ENCODE measurements at places on chromosomes 7 and 10.

- DNase-seq: no peak
Measured at GRCh38 chr7:149284343-149284742, 22.3 kb downstream of the ZNF783 start.

- peak; percentile 24 for DNase-seq
Measured at GRCh38 chr7:118708741-118709140, 484.2 kb downstream of the ANKRD7 start.

- no peak for DNase-seq
Measured at GRCh38 chr10:52466464-52466863, 152.4 kb downstream of the DKK1 start.

DNA sequence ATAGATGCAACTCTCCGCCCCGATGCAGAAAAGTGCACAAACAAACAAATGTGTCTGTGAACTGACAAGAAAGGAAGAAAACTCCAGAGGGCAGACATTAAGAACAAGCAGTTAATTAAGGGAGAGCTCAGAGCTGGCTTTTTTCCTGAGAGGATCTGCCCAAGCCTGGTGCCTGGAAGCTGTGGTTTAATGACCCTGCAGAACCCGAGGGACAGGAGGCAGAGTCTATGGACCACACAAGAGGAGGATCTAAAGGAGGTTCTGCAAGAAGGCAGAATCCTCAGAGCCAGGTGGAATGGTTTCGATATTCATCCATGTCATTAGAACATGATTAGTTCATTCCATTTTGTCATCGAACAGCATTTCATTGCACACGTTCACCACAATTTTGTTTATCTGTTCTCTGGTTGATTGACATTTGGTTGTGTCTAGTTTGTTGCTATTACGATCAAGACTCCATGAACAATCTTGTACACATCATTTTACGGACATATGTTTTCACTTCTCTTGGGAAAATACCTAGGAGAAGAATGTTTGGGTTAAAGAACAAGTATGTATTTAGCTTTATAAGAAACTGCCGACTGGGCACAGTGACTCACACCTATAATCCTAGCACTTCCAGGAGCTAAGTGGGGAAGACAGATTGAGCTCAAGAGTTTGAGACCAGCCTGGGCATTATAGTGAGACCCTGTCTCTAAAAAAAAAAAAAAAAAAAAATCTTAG is 560.2 kb downstream of the CALN1 start:
- DNase-seq: no peak

- DNase-seq: no peak
Measured at GRCh38 chr7:139650429-139651100, 127.1 kb downstream of the CLEC2L start.

GRCh38 chr10:2985729-2986232 is 81.6 kb upstream of the PFKP start:
- DNase-seq: no peak

DNA sequence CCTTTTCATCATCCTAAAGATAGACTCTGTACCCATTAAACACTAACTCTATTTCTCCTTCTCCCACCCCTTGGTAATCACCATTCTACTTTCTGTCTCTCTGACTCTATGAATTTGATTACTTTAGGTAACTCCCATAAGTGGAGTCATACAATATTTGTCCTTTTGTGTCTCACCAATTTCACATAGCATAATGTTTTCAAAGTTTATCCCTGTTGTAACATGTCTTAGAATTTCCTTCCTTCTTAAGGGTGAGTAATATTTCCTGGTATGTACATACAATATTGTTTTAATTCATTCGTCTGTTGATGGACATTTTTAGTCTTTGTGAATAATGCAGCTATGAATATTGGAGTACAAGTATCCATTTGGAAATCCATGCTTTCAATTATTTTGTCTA is 50.9 kb upstream of the CDCA7L start:
- peak; percentile 6 for DNase-seq

- DNase-seq: no peak
Measured at GRCh38 chr10:131199646-131200045, 111.9 kb downstream of the TCERG1L start.

- DNase-seq: no peak
Measured at GRCh38 chr10:43134126-43134905, 3.9 kb upstream of the CSGALNACT2 start.

GRCh38 chr7:85612514-85612913 is 425.7 kb upstream of the SEMA3D start:
- no peak for DNase-seq

- peak; percentile 1 for DNase-seq
Measured at GRCh38 chr7:153858355-153858754, 193.8 kb upstream of the DPP6 start.

GRCh38 chr10:130339091-130339490 is 202.9 kb downstream of the GLRX3 start:
- no peak for DNase-seq

DNA sequence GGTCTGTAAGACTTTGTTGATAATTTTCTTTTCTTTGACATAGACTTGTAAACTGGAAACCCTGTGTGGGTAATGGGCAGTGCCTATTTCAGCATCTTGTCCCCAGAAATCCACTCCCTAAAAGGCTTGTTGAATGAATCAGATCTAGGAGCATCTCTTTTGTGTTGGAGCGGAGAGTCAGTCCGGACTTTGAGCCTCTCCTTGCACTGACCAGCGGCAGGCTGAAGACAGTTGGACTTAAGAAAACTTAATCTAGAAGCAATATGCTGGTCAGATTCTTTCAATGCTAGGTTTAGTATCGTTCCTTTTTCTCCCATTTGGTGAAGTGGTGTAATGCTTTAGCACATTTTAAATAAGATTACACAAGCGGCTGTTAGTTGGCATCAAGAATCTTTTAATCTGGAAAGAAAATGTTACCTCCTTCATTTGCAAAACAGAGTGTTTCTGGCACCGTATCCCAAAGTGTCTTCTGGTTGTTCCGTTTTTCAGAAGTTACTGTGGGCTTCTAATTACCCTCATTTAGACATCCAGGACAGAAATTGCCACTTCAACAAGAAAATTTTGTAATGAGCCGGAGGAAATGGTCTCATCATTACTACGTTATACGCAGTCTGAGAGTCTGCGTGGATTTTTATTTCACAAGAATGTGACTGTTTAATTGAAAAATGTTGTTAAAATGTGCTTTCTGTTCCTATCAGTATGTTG is 74.7 kb downstream of the CUX1 start:
- DNase-seq: no peak

DNA sequence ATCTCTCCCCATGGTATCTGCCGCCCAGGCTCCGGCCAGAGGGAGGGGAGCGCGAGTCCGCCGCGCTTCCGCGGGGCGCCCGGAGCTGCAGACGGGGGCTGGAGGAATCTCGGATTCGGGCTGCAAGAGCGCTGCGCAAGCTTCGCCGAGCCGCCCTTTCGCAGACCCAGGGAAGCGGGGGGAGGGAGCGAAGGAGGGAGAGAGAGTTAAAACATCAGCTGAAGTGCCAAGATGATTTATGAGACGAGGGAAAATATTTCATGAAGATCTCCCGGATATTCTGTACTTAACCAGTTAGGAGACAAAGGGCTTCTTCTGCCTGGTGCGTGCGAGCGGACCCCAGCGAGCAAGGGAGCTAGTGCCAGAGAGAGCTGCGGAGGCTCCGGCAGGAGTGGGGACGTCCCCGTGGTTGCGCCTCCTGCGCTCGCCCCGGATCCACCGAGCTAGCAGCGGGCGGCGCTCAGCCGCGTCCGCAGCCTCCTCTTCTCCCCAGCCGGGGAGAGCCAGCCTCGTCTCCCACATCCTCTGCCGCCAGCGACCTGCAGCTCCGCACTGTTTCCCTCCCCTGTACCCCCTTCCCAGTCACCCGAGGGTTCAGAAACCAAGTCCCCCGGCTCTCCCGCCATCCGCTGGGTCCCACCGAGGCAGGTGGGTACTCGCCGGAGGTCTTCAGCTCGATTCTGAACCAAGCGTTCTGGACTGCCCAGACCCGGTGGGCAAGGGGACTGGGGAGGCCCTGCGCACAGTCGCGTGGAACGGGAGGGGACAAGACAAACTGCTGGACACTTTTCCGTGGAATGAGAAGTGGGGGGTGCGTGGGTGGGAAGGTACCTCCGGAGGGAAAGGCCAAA is 1.0 kb upstream of the PAX2 start:
- DNase-seq: no peak

DNA sequence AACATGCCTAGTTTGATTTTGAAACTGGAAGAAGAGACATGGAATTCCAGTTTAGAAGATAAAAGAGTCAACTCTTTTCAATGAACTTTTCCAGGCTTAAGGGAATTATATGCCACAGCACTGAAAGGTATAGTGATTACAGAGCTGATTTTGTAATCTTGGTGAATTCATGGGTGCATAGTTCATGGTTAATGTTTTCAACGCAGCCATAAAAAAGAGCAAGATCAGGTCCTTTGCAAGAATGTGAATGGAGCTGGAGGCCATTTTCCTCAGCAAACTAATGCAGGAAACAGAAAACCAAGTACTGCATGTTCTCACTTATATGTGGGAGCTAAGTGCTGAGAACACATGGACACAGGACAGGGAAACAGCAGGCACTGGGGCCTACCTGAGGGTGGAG is 94.2 kb downstream of the CUBN start:
- no peak for DNase-seq

DNA sequence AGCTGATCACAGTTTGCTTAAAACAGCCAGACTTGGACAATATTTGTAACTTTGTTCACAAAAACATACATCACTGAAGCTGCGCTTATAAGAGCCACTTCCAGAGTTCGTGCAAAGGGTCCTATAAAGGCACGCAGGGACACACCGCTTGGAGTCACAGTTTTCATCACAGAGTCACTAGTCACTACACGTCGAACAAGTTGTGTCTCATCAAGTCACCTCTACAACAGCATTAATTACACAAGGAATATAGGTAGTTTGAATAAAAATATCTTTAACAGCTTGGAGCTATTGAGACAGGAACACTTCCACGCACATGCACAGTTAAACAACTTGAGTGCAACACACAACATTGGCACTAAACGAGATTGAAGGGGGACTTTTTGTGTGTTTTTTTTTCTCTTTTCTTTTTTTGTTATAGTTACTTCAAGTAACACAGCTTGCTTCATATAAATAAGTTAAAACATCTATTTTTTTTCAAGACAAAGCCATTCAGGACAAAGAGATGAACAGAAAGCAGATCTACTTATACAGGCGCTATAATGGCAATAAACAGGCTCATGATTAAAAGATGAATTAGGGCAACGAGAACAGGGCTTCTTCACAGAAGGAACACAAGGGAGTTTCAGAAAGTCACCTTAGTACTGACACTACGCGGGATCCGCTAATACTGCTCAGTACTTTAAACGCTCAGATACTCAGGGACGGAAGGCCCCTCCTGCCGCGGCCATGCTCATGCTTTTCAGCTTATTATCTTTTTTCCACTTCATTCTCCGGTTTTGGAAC is 2.2 kb downstream of the HOXA5 start:
- DNase-seq: no peak

GRCh38 chr10:86393862-86394455 is 27.4 kb upstream of the GRID1 start:
- DNase-seq: no peak

- no peak for DNase-seq
Measured at GRCh38 chr10:30420766-30421165, 13.2 kb upstream of the MAP3K8 start.

DNA sequence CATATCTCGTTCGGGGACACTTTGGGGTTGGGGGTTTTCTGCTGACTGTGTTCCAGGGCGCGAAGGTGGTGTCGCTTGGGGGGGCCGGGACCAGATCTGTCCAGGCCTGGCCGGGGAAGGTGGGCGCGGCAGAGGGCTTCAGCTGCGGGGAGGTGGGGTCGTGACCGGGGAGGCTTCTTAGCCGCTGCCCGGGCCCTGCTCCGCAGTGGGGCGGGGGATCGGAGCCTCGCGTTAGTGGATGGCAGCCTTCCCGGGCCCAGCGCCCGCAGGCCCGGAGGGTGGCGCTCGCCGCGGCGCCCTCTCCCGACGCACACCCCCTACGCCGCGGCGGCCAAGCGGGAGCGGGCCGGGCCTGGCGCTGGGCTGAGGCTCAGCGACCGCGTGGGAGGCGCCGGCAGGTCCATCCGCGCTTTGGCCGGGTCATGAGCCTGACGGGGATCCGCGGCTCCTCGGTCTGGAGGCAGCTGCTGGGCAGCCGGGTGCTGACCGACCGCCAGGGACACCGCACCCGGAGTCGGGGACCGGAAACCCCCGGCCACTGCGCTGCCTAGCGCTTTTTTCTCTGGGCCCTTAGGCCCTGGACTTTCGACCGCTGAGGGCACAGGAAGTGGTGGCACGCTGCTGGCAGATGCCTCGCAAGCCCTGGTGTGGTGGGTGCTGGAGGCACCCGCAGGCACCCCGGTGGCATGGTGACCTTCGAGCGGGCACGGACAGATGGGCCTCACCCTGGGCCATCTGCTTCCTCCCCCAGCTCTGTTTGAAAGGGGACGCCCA is 1.2 kb downstream of the AGAP3 start:
- DNase-seq: peak; percentile 51

GRCh38 chr10:132939957-132940790 is 2.2 kb downstream of the CFAP46 start:
- DNase-seq: peak; percentile 49

DNA sequence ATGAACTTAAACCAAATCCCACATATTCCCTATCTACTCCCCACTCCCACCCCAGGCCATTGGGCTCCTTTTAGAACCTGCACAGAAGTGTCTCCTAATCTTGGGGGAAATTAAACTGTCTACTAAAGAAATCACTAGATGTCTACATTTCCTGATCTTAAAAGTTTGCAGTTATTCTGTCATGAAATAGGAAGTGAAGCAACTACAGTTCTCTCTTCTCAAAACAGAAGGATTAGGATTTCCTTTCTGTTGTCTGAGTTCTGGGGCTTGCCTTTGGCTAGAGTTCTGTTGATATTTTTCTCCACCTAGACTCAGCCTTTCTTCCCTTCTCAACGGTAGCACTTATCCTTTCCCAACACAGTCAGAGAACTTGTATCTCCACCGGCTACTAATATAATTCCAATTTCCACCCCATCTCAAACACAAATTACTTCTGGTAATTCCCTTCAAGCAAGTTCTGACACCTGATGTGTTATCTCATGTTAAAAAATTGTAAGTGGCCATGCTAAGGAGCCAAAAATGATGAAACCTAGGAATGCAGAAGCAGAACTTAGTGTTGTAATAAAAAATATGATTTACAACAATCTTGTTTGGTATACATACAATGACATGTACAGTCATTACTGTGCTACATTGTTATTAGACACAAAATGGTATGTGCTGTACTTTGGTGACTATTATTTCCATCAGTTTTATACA is 12.1 kb downstream of the OR9A4 start:
- DNase-seq: no peak

GRCh38 chr7:85564861-85565260 is 378.0 kb upstream of the SEMA3D start:
- DNase-seq: no peak
